Right atrium auricular region (tissue), 2 donors: ENCODE measurements at places on chromosomes 1 and 21.

DNA sequence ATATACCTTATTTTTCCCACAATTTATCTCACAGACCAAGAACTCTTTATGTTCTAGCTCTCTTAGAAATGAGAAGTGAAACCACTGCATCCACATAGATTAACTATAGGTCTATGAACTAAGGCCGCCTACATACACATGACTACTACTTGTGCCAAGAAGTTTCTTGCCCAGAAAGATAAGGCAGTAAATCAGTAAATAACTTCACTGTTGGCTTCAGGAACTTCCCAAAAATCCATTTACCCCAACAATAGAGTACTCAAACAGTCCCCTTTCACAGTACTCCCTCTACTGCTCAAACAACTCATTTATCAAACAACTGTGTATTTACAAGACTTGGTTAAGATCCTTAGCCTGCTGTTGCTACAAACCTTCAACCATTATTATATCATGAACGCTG lies 96.5 kb downstream of the NME7 start:
- no peak for DNase-seq

DNA sequence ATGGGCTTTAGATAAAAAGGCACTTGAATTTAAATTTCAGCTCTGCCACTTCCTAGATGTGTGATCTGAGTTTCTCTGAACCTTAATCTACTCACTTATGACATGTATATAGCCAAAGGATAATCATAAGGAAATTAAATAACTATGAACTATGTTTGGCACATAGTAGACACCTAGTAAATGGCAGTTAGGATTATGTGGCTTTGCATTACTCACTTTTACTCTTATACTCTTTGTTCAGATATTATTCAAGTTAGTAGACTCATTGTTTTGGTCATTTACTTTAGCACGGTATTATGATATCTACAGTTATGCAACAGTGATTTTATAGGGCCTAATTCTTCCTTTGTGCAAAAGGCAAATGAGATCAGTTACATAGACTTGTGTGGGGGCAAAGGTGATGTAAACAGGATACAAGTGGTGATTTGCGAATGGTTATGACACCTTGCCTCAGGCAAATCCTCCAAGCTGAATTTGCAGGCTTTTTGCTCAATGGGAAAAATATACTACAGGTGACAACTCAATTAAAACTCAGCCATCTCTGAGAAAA lies 297.2 kb upstream of the PBX1 start:
- no peak for DNase-seq

GRCh38 chr1:43789604-43790550 lies 82.5 kb downstream of the ST3GAL3 start:
- no peak for DNase-seq

GRCh38 chr1:31871703-31872102 lies 55.9 kb upstream of the SPOCD1 start:
- DNase-seq, result no peak

DNA sequence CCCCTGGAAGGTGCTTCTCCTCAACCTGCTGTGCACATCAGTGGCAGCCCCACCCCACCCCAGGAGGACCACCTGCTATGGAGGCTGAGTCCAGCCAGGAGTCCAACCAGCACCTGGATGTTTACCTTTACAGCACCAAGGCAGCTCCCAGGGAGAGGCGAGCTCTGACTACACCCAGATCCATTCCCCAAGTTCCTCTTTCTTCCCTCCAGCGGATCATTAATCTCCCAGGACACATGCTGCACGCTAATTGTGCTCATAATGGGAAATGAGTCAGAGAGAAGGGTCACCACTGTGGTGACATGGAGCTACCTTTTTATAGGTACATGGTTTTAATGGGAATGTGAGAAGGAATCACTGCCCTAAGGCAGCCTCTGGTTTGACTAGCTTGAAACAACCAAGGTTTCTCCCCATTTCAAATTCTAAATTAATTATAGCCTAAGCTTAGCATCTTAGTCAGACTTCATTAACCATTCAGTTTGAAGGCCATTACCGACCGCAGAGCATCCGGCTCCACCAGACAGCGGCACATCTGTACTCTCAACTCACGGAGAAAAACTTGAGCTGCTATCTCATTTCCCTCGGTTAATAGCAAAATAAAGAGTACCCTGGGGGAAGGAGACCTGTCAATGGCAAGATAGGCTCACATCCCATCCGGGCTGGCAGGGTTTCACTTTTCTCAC lies 173.1 kb upstream of the GALNT2 start:
- DNase-seq, result no peak

GRCh38 chr1:245983294-245983967 lies 523.6 kb downstream of the SMYD3 start:
- no peak for DNase-seq

GRCh38 chr21:44578371-44579055 lies 1.9 kb downstream of the KRTAP10-5 start:
- DNase-seq, result peak; percentile 32

- no peak for DNase-seq
These were observed 551.3 kb downstream of the KCNT2 start for GRCh38 chr1:196056966-196057365.

- no peak for DNase-seq
These were observed 33.7 kb downstream of the CDCA8 start for GRCh38 chr1:37725851-37726613.

- DNase-seq, result no peak
These were observed 14.1 kb downstream of the COP1 start for GRCh38 chr1:176193023-176193422.

DNA sequence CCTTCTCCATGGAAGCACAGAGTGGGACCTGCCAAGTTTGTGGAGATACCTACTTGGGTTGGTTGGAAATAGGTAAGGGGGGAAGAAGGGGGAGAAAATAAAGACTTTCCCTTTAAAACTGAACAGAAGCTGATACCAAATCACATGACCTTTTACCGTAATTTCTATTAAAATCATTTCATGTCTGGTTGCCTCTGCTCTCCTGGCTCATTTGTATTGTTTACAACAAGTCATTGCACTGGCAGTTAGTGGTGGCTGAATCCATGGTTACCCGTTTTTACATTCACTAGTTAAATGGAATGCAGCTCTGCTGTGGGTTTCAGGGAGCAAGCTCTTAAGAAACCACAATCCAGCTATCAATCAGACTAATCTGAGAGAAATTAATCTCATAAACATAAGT lies 353.7 kb upstream of the ESRRG start:
- no peak for DNase-seq

DNA sequence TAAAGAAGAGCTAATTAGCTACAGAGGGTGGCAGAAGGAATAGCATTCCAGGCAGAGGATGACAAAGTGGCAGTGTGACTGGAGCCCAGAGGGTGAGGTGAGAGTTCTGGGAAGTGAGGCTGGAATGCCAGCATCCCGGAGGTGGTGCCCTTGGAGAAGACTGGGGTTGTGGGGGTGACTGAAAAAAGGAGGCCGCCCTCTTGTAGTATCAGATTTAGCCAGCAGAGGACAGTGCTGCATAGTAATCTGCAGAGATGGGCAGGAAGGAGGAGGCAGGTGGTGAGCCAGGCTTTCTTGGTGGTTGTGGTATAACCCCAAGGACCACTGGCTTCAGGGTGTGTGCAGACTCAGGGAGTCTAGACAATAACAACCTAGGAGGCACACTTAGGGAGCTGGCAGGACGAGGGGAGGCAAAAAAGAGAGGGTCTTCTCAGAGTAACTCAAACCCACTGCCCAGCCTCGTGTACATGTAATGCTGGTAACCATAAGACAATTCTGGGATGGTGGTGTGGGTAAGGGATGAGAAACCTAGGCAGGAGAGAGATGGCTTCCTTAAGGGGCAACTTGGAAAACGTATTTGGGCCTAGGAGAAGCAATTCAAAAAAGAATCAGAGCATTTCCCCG lies 30.5 kb downstream of the MROH7 start:
- no peak for DNase-seq

DNA sequence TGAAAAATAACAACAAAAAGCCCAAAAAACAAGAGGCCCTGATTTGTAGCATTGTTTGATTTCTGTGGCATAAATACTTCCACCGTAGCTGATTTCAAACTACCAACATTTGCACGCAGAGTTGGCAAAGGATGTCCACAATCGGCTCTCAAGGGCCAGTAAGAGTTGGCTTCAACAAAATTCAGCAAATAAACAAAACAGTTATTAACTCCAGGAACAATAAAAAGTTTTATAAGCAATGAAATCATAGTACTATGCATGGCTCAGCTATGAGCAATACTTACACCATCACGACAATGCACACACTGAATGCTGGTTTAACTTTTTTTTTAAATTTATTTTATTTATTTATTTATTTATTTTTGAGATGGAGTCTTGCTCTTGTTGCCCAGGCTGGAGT lies 8.7 kb upstream of the COX20 start:
- no peak for DNase-seq

GRCh38 chr1:47128221-47128620 lies 9.0 kb upstream of the CYP4A22 start:
- DNase-seq, result no peak

DNA sequence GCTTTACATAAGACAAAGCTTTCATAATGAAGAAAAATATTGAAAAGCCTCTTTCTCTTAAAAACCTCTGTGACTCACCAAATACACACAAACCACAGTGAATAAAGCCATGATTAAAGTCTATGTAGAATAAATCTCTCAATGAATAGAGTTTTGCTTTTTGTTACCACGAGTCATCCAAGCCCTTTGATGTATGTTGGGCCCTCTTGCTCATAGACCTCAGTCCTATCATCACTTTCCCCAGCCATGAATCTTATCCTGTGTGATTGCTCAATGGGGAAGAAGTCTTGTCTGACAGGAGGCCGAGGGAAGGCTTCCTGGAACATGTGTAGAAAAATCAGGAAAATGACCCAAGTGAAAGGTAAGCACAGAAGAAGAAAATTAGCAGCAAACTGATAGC lies 60.8 kb downstream of the NGF start:
- DNase-seq, result no peak

DNA sequence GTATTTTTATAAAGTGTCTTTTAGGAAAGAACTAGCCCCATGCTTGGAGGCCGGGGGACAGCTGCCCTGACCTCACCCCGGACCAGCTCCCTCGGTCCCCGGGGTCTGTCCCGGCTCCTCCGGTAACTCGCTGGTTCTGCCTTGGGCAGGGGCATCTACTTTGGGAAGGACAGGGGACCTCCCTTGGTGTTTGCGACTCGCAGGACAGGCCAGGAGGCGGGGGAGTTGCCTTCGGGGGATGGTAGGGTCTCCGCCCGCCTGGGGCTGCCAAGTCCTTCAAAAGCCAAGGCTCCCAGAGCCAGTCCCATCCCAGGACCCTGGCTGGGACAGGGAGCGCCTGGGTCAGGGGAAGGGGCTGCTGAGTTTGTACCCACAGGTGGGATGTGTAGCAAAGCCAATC lies 157.9 kb downstream of the PEX14 start:
- no peak for DNase-seq

GRCh38 chr1:180425952-180426351 lies 76.4 kb downstream of the ACBD6 start:
- no peak for DNase-seq

DNA sequence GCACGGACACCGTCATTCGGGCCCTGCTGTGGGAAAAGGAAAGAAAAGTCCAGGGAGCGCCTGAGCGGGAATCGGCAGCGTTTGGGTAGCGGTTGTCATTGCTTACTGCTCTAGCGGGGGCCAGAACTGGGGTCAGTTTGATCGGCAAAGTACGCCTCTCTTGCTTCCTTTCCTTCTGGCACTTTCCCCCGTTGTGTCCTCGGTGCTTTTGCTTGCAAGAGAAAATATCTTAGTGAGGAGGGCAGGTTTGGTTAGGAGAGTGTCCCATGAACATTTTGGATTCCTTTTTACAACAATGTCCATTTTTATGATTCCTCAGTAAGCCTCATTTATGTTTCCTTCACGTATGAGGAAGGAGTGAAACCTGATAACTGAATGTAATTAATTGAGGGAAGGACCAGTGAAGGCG lies 670 bp downstream of the ST3GAL3 start:
- DNase-seq, result no peak
